AG09309 (cell line): ENCODE measurements at places on chromosomes 6 and 20.

- DNase-seq, result no peak
These were observed 3.0 kb upstream of the KIF16B start for GRCh38 chr20:16576219-16576618.

DNA sequence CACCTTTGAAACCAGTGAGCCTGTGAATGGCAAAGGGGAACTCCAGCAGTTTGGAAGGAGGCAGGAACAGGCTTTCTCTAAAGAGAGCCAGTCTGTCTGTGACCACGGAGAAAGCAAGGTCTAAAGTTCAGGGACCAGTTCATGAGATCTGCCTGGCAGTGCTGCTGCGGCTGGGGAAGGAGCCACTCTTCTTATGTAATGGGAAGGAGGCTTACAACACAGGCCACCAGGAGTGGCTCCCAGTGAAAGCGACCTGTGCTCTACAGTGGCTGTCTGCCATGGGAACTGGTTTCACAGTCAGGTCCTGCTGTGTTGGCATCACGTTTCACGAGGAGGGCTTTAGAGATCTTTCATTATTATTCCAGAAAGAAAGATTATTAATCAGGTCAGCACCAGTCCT, 291.9 kb upstream of the PRDM1 start:
- no peak for DNase-seq

- no peak for DNase-seq
These were observed 51.9 kb upstream of the IYD start for GRCh38 chr6:150316936-150317335.

GRCh38 chr6:84926189-84927155, 162.1 kb upstream of the TBX18 start:
- DNase-seq, result no peak

DNA sequence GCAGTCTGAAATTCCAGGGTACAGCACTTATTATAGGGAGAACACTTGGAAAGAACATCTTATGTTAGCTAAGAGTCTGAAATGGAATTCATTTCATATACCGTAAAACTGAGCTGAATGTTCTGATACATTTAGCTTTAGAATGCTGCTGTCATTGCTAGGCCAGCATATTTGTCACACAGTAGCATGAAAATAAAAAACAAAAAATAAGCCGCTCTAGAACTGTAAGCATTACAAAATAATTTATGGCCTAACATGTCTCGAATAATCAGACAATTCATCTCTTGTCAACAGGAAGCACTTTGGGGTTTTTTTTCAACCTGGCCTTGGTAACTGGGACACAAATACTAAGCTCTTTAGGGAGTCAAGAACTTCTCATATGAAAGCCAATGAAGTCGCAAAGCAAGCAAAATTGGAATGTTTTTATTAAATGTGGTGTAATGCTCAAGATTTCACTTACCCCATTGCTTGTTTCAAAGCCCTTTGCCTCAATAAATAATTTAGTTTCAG, 115.7 kb downstream of the PHACTR1 start:
- DNase-seq, result no peak

DNA sequence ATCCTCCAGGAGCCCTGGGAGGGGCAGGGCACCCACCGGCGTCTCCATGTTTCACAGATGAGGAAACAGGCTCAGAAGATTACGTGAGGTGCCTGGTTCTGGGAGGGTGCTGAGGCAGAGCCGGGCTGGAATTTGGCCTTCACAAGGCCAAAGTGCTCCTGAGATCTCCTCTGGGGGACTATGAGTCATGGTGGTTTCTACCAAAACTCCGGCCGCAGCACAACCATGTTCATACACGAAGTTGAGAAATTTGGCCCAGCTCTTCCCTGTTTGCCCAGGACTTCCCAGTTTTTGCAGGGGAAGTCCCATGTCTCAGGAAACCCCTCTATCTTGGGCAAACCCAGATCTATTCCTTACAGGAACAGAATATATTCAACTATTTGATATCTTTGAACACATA, 172.9 kb upstream of the CDYL start:
- peak; percentile 93 for DNase-seq

DNA sequence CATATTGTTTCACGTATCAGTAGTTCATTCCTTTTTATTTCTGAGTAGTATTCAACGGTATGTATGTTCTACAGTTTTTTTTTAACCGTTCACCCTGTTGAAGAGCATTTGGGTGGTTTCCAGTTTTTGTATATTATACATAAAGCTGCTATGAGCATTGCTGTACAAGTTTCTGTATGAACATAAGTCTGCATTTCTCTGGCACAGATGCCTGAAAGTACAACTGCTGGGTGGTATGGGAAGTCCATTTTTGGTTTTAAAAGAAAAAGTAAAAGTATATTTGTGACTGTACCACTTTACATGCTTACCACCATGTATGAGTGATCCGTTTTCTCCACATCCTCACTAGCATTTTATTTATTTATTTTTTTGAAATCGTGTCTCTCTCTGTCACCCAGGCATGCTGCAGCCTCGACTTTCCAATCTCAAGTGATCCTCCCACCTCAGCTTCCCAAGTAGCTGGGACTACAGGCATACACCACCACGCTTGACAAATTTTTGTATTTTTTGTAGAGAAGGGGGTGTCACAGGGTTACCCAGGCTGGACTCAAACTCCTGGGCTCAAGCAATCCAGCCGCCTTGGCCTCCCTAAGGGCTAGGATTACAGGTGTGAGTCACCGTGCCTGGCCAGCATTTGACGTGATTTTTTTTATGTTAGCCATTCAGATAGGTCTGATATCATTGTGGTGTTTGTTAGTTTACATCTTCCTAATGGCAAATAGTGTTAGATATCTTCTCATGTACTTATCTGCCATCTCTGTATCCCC, 11.0 kb upstream of the SIM1 start:
- DNase-seq, result no peak

DNA sequence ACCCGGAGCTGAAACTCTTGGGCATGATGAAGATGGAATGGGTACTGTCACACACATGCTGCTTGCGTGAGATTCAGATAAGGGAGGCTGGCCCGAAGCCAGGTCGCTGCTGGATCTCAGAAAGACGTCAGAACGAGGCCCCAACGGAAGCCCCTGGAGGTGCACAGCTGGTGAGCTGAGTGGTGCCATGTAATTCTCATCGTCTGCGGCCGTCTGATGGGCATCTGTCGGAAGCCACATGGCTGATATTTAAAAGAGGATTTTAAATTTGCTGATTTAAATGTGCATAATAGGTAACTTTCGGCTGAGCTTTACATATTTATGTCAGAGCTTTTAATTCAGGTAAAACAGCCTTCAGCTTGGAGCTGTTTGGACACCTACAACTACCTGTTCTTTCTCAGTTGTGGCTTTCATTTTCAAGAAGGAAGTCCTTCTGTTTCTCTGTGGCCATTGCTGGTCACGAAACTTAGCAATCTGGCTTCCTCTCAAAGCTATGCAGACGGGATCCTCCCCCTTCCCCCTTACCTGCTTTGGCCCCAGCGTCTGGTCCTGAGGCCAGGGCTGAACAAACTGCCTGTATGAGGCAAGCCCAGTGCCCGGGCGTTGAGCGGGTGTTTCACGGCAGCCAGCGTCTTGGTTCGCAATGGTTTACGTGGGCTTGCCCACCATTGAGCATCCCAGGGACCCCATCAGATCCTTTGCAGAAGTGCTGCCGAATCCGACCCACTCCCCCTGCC, 9.2 kb downstream of the SLCO4A1 start:
- DNase-seq, result no peak

GRCh38 chr6:21840428-21840827, 246.9 kb downstream of the SOX4 start:
- DNase-seq, result no peak

- DNase-seq, result no peak
These were observed 6.2 kb downstream of the DEFB125 start for GRCh38 chr20:93641-94040.

- DNase-seq, result no peak
These were observed 47.2 kb upstream of the FAM8A1 start for GRCh38 chr6:17552861-17553260.
